ENCODE measurements at places on chromosomes 6 and 20.

DNA sequence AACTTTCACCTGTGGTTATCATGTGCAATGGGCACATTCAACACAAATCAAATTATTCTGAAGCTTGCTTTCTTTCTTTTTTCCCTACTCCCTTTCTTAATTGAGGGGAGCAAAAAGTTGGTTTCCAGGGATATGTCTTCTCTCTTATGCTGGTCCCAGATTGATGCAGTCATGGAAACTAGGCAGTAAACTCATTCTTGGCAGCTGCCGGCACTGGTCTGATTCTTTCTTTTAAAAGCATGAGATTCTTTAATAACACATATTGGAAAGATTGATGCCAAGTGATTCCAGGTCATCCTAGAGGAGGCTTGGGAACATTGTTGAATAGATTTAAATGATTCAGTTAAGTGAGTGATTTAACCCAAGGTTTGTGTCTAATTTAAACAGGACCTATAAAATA is 29.0 kb downstream of the PTPRA start:
- no peak for DNase-seq

GRCh38 chr6:142537612-142538478 is 236.0 kb downstream of the ADGRG6 start:
- DNase-seq = peak; percentile 33

GRCh38 chr20:63532449-63532971 is 4.7 kb downstream of the PTK6 start:
- DNase-seq = no peak

DNA sequence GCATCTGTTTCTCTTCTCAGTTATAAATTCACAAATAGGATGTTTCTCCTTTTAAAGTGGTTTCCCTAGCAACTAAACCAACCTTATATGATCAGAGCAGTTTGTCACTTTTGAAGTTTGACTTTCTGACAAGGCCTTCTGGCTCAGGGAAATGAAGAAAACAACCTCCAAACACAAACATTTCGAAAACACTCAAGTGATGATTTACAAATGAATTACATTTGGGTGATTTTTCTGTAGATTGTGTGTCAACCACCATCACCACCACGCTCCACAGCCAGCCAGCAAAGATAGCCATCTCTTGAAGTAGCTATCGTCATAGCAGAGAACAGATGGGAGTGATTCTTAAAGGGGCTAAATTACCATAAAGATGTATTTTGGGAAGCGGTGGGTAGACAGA is 16.5 kb upstream of the MLIP start:
- no peak for DNase-seq

GRCh38 chr6:156995502-156995901 is 218.3 kb downstream of the ARID1B start:
- DNase-seq = no peak

DNA sequence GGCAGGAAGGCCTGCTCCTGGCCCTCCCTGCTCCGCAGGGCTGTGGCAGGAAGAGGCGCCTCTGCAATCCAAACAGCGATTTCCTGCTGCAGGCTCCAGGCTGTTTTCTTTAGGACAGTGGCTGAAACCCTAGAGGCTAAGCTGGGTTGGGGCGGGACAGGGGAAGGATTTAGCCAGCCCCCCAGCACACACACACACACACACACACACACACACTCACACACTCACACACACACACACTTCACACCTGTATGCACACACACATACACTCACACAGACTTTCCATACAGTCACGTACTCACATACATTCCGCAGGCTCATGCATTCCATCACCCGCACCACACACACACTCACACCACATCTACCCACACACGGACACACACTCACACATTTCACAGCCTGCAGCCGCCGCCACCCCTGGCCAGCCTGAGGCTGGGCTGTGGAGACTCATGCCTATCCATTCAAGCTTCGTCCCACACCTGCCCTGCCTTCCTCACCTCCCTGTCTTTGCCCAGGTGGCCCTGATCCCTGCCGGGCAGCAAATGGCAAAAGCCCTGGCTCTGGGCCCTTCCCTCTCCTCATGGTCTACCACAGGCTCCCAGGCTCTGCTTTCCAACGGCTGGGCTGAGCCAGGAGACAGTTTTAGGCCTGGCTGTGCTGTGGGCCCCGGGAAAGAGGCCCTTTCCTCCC is 17.9 kb downstream of the MDFI start:
- no peak for DNase-seq

GRCh38 chr20:44807684-44808056 is 2.7 kb downstream of the RIMS4 start:
- DNase-seq = no peak

DNA sequence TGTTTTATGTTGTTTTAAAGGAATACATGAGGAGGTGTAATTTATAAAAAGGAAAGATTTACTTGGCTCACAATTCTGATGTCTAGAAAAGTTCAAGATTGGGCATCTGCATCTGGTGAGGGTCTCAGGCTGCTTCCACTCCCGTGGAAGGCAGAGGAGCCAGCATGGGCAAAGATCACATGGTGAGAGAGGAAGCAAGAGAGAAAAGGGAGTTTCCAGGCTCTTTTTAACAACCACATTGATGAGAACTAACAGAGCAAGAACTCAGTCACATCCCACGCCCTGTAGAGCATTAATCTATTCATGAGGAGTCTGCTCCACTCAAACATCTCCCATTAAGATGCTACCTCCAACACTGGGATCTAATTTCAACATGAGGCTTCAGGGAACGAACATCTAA is 1666.3 kb downstream of the HACE1 start:
- no peak for DNase-seq

GRCh38 chr6:132659082-132659481 is at the start of gene TAAR1:
TAAR1 (minus strand) TSS chr6:132659182; CDS start chr6:132646003, 13,179 bp downstream.
- no peak for DNase-seq

DNA sequence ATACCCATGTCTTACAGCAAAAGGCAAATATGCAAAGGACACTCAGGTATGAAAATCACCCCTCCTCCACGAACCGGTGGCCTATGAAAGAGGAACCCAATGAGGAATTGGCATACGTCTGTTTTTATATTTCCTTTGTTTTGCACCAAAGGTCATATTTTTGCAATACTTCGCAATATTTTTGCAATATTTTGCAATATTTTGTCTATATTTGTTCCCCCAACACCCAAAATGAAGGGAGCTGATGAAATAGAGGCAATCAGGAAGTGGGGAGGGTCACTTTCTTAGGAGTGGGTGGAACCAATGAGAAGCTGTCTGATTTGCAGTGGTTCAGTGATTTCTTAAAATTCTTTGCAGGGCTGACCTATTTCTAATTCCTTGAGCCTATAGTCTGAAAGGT is 296.8 kb upstream of the TSHZ2 start:
- no peak for DNase-seq

All from activated CD4-positive, alpha-beta T cell treated with anti-CD3 and anti-CD28 coated beads, Interleukin-2, amount 50 U/mL, for 48 hours (primary cell).